Fibroblast of skin of right biceps (primary cell): ENCODE measurements at places on chromosomes 2 and 18.

DNA sequence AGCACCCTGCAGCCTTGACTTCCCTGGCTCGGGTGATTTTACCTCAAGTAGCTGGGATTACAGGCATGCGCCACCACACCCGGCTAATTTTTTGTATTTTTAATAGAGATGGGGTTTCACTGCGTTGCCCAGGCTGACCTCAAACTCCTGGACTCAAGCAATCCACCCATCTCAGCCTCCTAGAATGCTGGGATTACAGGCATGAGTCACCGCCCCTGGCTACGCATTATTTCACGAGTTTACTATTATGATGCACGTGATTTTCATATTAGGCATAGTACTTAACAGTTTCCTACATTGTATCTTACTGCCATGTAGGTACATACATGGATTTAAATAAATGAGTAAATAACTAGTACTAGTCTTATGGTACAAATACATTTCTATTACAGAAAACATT lies 4.4 kb downstream of the DYNC2LI1 start:
- DNase-seq, result no peak

- DNase-seq, result no peak
Observed at GRCh38 chr18:30679285-30679930, 363.1 kb downstream of the DSC3 start.

DNA sequence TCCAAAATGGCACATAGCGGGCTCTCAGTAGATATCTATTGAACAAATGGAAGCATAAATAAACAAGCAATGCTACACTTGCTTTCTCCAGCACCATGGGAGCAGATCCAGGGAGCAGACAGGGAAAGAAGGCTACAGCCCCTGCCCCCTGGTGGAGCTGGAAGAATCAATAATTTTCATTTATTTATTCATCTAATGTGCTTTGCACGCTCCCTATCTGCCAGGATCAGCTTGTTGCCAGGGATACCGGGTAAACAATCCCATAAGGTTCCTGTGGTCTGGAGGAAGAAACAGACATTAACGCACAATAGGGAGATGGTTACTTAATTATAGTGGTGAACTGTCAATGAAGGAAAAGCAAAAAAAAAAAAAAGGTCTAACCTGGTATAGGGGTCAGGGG lies 40.1 kb upstream of the CLASP1 start:
- peak; percentile 60 for DNase-seq

- DNase-seq, result no peak
Observed at GRCh38 chr2:86815611-86816010, 24.9 kb upstream of the CD8A start.

- no peak for DNase-seq
Observed at GRCh38 chr2:204425821-204426220, 119.5 kb upstream of the PARD3B start.

DNA sequence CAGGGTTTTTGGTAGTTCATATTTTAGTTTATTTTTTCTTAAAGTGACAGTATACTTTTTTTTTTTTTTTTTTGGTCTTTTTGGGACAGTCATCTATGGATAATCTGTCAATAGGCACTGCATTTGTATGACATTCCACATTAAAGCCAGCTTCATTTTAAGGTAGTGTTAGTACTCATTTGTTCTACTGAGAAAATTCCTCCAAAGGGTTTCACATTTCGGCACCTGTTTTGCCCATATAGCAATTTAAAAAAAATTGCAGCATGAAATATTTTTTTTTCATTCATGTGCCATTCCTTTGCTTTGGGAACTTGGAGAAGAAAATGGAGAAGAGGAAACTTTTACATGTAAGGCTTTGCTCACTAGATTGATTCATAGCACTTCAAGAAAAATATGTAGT lies 276.3 kb upstream of the TCF4 start:
- no peak for DNase-seq

DNA sequence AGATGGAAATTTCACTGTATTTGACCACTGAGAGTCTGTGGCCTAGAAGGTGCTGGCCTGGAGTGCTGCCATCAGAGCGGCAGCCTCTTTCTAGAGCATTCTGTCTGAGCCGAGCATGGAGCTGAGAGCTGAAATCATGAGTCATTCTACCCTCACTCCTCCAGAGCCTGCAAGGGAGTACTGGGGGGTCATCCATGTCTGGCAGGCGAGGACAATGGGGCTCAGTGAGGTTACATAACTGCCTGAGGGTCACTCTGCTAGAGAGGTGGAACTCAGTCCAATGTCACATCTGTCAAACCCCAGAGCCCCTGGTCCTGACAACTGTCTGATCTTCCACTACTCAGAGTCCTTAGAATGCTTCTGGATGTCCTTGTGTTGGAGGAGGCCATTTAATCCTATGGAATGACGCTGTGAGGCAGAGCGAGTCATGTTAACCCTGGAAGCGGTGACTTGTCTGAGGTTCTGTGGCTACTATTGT lies 65.3 kb downstream of the HAUS1 start:
- DNase-seq, result peak; percentile 86

DNA sequence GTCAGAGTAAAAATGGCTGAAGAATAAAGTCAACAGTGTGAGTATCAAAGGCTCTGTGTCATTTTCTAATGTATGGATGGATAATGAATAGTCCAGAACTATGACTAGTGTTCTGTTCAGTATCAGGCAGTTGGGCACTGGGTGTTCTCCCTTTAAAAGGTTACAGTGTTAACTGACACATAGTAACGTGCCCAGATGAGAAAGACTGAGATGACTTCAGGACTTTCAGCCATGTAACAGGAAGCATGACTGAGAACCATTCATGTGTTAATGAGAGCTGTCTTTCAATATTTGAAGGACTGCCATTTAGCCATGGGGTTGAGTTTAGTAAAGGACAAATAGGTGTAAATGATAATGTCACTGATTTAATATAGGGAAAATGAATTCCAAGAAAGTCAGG lies 187.1 kb downstream of the GULP1 start:
- DNase-seq, result no peak

- DNase-seq, result no peak
Observed at GRCh38 chr2:218567797-218568189, 358 bp downstream of the USP37 start.
